Left lung (tissue), 14 donors: ENCODE measurements at places on chromosomes 2 and 18. TPM values are rescaled to one million over a fixed set of nuclear protein-coding genes. Genes with fewer than 3 reads are reported as not detected.

DNA sequence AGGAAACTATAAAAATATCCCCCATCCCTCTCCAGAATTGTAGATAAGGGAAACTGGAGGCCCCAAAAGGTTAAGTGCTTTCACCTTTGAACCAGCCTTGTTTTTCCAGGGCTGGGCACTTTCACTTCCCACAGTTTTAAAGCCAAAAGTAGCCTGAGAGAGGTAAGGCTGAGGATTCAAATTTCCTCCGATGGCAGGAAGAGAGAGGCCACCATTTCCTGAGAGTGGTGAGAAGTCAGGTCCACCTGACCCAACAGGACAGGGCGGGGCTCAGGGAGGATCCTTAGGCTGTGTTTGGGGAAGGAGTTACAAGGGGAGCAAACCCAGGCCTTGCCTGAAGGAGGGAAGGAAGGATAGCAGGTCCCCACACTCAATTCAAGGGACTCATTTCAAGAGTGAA, 4.7 kb upstream of the TEX261 start:
- DNase-seq: no peak

ALPG gene
- 0.08 TPM for polyA plus RNA-seq

RAMP1 gene
- polyA plus RNA-seq: 6.8 TPM

DNA sequence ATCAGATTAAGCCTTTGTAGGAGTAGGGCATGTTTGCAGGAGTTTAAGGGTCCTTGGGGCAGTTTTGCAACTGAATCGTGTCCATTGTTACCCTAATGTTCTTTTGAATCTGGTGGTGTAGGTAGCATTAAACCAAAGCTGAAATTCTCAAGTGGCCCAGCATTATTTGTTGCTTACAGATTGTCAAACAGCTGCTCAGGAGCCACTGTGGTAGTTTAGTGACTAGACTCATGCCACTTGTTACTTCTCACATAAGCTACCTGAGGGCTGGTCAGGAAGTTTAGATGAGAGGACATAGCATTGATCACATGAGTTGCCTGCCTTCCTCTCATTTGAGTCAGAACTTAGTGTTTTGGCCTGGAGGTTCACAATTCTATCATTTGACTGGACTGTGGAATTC, 157.6 kb downstream of the HAUS1 start:
- DNase-seq: no peak

GRCh38 chr2:226464380-226464779, 335.2 kb downstream of the IRS1 start:
- DNase-seq: no peak

DNA sequence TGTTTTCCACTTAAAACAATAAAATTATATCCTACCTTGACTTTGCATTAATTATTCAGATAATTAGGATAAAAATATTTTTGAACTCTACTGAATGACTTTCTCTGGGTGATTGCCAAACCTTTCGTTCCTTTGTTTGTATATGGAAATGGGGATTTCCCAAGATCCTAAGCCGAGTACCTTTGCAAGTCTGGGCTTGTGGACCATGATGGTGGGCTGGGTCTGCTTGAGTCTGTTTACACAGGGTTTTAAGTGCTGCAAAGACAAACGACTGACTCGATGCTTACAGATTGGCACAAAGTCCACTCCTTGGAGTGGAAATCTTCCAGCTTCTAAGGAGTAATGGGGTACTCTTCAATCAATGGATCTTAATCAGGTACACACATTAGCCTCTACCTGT, 659.5 kb downstream of the TSN start:
- no peak for DNase-seq
